ENCODE measurements at places on chromosomes 2 and 18.

DNA sequence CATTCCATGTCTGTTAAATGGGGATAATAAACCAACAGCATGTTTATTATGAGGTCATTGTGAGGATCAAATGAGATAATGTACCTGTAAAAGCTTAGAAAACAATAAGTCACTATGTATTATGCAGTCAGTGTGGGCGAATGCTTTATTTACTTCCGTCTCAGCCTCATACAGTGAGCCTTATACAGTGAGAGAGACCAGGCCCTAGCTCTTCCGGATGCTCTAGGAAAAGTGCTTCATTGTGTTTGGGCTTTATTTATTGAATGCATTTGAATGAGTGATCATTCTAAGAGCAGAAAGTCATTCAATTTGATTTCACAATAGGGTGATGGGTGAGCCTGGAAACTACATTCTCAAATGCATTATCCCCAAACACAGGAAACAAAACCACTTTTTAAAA, 603.9 kb upstream of the FANCL start:
- DNase-seq: no peak

DNA sequence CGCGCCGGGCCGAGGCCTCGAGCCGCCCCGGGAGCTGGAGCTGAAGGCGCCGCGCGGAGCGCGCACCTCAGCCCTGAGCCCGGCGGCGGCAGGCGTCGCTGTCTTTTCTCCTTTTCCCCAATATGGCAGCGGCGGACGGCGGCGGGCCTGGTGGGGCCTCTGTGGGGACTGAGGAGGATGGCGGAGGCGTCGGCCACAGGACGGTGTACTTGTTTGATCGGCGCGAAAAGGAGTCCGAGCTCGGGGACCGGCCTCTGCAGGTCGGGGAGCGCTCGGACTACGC, 369 bp downstream of the SMCHD1 start:
- DNase-seq: no peak

GRCh38 chr18:9094307-9095226, 7.9 kb upstream of the NDUFV2 start:
- DNase-seq: no peak

GRCh38 chr2:212392043-212392442, 146.6 kb downstream of the ERBB4 start:
- no peak for DNase-seq

All from effector CD8-positive, alpha-beta T cell (primary cell).